Dorsolateral prefrontal cortex (tissue), 122 donors: ENCODE measurements at places on chromosomes 12 and 14.

- DNase-seq = peak; percentile 70
These were observed 290.7 kb downstream of the NPAS3 start for GRCh38 chr14:33229269-33229929.

- no peak for DNase-seq
These were observed 167.9 kb downstream of the NUAK1 start for GRCh38 chr12:105970885-105971284.

DNA sequence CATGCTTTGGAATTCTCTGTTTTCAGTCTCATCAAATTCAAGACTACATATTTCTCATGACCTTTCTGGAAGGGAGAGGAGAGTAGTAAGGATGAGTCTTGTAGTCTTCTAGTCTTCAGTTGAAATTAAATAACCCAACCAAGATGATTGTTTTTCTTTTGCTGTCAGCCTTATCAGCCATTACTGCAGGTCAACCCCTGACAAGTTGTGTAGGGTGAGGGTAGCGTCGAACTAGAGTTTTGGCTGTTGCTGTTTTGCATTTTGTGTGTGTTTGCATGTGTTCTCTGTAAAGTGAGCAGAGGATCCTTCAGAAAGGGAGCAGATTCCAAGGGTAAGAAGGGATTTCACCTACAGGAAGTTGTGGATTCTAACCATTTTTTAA lies 28.4 kb downstream of the DIP2B start:
- no peak for DNase-seq

DNA sequence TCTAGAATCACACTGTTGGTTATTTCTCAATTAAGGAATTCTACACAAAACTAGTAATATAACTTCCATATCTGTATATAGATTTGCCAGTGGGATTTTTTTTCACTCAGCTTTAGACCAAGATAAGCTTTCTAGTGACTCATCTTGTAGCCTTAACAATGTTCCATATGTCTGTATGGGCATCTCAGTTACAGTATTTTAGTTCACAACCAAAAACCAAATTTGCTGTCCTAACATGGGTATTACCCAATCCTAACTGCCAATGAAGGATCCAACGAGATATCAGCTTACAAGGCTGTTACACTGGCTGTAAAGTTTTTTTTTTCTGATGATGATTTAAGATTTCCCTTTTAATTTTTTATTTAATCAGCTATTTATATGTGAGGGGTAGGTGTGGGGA lies 31.5 kb upstream of the KRR1 start:
- DNase-seq = no peak

DNA sequence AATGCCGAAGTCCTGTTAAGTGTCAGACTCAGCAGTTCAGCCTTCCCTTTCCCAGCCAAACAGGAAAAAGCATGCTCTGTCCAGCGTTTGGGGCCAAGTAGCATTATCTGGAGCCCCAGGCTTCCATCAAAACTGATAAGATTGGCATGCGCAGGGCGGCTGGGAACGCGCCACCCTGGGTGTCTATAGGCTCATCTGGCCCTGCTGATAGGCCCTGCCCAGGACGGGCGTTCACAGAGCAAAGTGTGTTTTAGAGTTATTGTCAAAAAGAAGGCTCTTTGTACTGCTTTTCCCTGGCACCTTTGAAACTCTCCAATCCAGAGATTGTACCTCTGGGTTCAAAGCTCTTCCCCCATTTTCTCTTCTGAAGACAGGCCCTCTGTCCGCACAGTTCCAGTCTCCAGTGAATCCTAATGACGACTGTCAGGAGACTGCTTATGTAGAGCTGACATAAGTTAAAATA lies at the start of gene ART4:
Gene ART4, minus strand, starts transcription at position 102 of the 463 bp plus-strand sequence. CDS start 413 bp downstream, outside the sequence.
- DNase-seq = no peak

DNA sequence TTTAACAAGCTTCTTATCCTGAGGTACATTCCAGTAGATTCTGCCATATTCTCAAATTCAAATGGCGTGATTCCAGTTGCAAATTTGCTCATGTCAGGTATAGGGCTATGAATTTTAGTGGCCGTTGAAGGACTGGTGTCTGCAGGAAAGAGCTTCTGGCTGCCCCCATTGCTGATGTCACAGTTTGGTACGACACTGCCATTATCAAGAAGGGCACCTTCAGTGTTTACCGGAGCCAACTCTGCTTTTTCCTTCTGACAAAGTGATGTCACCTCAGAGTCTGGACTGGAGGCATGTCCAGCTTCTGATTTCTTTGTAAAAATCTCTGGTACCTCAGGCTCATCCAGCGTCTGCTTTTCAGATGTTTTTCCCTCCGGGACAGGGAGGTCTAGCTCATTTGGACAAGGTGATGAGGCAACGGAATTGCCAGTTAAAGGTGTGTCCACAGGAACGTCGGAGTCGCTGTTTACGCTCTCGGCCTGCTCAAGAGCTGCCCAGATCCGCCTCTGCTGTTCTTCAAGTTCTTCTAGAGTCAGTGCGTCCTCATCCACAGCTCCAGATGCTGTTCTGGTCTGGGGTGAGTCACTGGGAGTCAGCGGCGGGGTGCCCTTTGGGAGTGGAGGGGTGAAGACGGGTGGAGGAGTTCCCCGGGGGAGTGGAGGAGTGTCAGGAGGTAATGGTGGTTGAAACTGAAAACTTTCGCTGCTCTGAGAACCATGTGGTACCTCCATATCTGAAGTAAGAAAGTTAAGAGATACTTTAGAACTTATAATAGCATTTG lies 27.0 kb downstream of the ZCCHC8 start:
- no peak for DNase-seq

GRCh38 chr12:116466536-116466935 lies 92.6 kb upstream of the MAP1LC3B2 start:
- no peak for DNase-seq
